ENCODE measurements at places on chromosomes 7 and 10.
A peak's percentile ranks its signal among the peaks of the same experiment; 100 is the strongest.

DNA sequence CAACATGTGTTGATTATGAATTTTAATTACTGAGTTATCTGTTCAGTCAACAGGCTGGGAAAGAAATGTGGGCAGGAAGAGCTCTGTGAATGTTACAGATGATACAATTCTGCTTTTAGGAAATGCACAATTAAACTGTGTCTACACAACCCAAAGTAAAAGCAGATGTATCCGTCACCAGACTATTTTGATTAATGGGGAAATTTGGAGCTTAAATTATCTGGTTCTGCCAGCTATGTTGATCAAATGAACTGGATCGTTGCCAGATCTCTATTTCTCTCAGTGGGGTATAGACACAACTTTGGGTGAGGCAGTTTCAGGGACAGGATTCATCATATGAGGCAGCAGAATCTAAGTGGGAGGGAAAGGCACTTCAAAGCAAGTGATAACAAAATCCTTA is 136.5 kb downstream of the NEUROD6 start:
- no peak for DNase-seq

GRCh38 chr10:103758294-103758681 is 97.1 kb downstream of the SH3PXD2A start:
- no peak for DNase-seq

DNA sequence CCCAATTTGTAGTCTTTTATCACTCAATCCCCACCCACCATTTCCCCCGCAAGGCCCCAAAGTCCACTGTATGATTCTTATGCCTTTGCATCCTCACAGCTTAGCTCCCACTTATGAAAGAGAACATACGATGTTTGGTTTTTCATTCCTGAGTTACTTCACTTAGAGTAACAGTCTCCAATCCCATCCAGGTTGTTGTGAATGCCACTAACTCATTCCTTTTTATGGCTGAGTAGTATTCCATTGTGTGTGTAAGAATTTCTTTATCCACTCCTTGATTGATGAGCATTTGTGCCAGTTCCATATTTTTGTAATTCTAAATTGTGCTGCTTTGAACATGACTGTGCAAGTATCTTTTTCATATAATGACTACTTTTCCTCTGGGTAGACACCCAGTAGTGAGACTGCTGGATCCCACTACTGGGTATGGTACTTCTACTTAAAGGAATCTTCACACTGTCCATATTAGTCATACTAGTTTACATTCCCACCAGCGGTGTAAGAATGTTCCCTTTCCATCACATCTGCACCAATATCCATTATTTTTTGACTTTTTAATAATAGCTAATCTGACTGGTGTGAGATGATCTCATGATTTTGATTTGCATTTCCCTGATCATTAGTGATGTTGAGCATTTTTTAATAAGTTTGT is 152.6 kb downstream of the JMJD1C start:
- no peak for DNase-seq

DNA sequence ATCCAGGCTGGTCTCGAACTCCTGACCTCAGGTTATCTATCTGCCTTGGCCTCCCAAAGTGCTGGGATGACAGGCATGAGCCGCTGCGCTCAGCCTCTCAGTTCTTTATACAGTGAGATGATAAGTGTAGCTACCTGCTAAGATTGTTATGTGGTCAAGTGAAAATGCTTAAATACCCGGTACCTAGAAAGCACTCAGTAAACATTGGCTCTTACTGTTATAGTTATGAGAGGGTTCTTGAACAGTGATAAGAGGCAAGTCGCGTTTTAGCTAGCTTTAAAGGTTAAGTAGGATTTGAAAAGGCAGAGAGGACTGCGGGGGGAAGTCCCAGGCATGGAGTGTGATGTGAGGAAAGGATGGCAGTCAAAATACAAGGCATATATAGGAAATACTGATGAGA is 4.5 kb downstream of the ZKSCAN1 start:
- no peak for DNase-seq

DNA sequence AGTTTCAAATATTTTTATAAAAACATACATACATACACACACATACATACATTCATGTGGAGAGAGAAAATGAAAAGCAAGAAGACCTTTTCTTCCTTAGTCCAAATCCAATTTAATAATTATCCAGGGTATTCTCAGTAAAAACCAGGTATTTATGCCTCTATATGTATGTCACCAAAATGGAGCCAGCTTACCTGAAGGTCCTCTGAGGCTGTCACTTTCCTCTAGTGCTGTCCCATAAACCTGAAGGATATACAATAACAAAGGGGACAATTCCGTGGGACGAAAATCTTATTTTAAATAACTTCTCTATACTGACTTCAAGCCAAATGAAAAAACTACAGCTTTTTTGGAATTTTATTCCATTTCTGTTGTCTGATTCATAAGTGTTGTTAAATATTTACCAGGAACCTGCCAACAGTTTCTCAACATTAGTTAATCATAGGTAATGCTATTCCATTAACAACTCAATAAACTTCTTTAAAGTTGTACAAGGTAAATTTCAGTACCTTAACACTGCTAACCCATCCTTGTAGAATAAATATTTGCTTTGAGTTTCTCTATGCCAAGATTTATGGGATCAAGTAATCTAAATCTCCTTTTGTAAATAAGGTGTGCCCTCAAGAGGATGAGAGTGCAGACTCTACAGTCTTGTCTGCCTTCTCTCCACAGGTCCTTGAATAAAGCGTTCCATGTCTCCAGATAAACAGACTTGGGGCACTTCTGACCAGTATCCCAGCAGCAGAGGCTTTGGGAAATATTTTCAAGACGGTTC is 260.3 kb downstream of the AHR start:
- no peak for DNase-seq

GRCh38 chr10:51932530-51932929 is 233.1 kb upstream of the CSTF2T start:
- DNase-seq, result no peak

DNA sequence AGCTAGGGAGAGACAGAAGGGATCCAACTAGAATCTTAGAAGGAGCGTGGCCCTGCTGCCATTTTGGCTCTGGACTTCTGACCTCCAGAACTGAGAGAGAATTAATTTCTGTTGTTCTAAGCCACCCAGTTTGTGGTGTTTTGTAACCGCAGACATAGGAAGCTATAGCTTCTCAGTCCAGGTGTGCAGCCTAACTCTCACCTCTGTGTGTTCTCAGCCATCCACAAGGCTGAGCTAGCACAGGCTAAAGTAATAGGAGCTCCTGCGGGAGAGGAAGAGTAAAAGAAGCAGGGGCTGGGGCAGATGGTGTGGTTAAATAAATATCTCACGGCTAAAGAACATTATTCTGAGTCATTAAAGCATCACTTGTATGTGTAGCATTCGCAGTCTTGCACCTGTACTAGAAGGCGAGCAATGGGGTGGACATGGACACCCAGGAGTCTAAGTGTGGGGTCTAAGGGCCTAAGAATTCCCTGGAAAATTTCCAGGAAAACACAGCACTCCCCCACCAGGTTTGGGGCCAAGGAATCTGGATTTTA is 94.1 kb downstream of the AOAH start:
- no peak for DNase-seq

DNA sequence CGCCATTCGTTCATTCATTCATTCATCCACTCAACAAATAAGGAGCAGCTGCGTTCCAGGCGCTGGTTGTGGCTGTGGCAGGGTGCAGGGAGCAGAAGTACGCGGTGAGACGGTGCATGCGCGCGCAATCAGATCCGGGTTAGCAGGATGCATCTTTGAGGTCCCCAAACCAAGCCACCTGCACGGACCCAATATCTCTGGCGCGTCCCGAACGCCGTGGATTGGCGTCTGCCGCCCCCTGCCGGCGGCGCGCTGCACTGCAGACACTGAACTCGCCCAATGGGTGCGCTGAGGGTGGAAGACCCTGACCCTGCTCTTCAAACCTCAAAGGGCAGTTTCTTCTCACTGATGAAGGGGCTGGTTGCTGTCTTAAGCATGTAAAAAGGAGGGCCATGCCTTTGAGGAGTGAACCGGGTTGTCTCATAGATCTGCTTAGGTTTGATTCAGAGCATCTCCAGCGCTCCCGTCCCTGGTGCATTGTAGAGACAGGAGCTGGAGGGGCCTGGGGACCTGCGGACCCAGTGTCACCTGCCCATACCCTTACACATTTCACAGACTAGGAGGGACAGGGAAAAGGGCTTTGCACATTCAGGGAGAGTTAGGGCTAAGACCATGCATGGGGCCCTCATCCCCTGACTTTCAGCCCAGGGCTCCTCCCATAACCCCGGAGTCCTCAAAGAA is 102.5 kb downstream of the RAMP3 start:
- peak; percentile 6 for DNase-seq

DNA sequence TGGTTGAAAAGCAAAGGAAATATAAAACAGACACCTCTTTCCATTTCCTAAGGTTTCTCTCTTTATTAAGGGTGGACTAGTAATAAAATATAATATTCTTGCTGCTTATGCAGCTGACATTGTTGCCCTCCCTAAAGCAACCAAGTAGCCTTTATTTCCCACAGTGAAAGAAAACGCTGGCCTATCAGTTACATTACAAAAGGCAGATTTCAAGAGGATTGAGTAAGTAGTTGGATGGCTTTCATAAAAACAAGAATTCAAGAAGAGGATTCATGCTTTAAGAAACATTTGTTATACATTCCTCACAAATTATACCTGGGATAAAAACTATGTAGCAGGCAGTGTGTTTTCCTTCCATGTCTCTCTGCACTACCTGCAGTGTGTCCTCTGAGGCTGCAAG is 154.4 kb upstream of the LANCL2 start:
- DNase-seq, result no peak

- no peak for DNase-seq
Measured at GRCh38 chr7:158520825-158521224, 66.8 kb downstream of the PTPRN2 start.

GRCh38 chr10:78879621-78880020 is 189.1 kb upstream of the ZMIZ1 start:
- no peak for DNase-seq

- DNase-seq, result no peak
Measured at GRCh38 chr10:107415446-107415845, 250.9 kb upstream of the SORCS1 start.

DNA sequence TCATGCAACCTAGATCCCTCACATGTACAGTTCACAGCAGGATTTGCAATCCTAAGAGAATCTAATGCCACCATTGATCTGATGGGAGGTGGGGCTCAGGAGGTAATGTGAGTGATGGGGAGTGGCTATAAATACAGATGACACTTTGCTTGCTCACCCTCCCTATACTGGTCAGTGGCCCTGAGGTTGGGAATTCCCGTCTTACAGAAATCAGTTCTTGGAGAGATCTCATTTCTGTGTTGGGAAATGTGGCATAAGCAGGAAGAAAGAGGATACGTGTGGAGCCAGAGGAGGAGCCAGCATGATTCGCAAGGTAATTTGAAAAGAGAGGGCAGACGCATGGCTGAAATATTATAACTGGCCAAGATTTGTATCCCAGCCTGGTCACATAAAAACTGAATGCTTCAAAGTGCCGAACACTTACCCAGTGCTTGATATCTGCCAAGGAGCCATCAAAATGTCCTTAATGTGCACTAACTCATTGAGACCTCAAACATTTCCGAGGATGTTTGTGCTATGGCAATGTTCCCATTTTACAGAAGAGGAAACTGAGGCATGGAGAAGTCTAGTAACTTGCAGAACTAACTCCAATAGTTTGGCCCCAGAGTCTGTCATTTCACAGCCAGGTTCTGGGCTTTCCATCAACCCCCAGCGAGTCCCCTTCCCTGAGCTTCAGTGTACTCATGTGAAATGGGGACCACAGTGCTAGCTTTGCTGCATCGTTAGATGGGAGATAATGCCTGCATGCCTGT is 5.5 kb upstream of the IKZF1 start:
- DNase-seq, result no peak

GRCh38 chr7:98810153-98810802 is 59.5 kb downstream of the TMEM130 start:
- DNase-seq, result no peak

DNA sequence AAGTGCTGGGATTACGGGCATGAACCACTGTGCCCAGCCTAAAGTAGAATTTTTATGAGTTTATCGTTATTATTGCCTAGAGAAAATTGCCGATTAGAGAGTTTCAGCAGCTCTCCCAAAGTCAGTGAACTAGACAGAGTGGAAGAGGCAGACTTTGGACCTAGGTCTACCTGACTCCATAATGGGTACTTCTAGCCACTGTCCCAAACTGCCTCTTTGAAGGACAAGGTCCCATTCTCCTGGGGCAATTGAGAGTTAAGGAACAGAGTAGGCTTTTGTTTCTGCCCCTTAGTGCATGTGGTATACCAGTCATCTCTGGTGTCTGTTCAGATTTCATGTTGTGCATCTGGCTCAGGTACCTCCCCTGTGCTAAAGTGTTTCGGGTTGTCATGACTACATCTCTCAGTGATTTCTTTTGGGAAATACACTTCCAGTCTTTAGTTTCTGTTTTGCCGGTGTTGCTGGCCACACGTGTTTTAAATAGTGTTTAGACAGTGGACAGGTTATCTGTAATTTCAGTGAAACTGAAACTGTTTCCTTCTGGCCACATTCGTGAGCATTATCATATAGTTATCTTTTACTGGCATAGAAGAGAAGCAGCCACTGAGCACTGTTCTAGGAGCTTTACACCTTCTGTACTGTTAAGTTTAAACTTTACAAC is 4.7 kb downstream of the TMEM236 start:
- DNase-seq, result no peak

DNA sequence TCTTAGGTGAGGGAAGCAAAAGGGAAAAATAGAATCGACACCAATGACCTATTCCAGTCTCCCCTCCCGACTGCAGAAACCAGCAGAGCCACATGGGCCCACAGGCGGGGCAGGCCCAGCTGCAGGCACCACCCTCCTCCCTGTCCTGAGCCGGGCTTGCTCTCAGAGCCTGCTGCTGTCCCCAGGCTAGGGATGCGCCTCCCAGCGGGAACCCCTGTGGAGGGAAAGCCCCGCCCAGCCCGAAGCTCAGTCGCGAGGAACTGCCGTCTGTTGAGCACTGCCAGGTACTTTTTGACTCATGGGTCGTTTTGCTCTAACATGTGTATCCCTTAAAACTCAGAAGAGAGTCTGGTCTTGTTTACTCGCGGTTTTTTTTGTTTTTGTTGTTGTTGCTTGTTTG is 124.5 kb upstream of the RET start:
- DNase-seq, result no peak

- DNase-seq, result no peak
Measured at GRCh38 chr7:100156331-100157068, 2.0 kb downstream of the TRAPPC14 start.

DNA sequence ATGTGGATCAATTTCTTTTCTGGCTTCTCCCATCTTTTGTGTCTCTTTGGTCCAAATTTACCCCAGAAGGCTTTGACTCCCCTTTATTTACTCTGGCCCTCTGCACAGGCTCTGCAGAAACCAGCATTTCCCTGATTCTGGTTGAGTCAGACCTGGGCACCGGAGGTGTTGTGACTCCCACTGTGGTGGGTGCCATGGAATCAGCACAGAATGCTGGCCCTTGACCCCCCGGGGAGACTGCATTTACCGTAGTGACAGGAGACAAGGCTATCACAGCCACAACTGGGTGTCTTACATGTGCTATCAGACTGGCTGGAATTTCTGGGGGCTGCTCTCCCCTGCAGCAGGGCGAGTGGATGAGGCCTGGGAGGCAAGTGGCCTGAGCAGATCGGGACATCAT is 37.6 kb downstream of the PLXDC2 start:
- no peak for DNase-seq

- no peak for DNase-seq
Measured at GRCh38 chr7:101232141-101232850, 5.3 kb downstream of the CLDN15 start.

- no peak for DNase-seq
Measured at GRCh38 chr7:100575746-100576383, 2.2 kb upstream of the SAP25 start.

- no peak for DNase-seq
Measured at GRCh38 chr7:85074992-85075391, 111.9 kb downstream of the SEMA3D start.
